Stimulated activated CD4-positive, alpha-beta T cell treated with anti-CD3 and anti-CD28 coated beads, Interleukin-12 subunit alpha, Interleukin-12 subunit beta, amount 100 ng/mL, for 4 hours (primary cell): ENCODE measurements at places on chromosomes 2 and 18.

DNA sequence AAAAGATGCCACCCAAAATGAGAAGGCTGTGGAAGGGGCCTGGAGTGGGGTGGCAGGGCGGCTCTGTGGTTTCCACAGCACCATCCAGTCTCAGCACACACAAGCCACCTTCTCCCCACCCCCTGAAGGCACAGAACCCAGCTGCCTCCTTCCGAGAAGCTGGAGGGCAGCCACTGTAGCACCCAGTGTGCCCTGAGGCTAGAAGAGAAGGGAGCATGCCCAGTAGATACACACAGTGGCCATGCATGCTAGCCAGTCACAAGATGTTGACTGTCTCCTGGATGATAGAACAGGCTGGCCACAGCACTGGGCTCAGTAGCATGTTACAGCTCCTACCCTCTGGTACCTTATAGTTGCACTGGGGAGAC lies 148.9 kb upstream of the EPAS1 start:
- DNase-seq: no peak

DNA sequence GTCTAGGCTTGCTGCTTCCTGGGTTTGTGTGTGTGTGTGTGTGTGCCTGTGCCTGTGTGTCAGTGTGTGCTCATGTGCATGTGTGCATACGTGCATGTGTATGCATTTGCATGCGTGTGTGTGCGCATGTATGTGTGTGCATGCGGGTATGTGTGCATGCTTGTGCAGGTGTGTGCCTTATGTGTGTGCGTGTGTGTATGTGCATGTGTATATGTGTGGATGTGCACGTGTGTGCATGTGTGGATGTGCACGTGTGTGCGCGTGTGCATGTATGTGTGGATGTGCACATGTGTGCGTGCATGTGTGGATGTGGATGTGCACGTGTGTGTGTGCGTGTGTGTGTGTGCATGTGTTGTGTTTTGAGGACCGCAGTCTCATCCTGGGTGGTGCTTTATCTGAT lies 42.8 kb downstream of the LPIN1 start:
- no peak for DNase-seq

GRCh38 chr18:47901624-47902362 lies 28.7 kb downstream of the SMAD2 start:
- no peak for DNase-seq

- no peak for DNase-seq
These were observed 15.4 kb downstream of the DSG2 start for GRCh38 chr18:31513189-31513935.

DNA sequence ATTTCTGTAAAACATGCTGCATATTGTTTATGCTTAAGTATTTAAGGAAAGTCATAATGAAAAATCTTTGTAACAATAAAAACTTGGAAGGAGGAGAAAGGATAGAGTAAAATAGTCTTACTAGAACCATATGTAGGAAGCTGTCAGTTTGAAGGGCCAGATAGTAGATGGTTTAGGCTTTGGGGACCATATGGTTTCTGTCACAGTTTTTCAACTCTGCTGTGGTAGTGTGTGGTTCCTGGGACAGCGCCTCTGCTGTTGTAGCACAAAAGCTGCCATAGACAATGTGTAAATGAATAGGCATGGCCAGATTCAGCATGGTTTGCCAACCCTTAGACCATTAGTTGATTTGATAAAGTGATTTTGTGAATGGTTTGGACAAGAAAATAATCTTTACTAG lies 75.5 kb downstream of the SLC39A10 start:
- DNase-seq: no peak

DNA sequence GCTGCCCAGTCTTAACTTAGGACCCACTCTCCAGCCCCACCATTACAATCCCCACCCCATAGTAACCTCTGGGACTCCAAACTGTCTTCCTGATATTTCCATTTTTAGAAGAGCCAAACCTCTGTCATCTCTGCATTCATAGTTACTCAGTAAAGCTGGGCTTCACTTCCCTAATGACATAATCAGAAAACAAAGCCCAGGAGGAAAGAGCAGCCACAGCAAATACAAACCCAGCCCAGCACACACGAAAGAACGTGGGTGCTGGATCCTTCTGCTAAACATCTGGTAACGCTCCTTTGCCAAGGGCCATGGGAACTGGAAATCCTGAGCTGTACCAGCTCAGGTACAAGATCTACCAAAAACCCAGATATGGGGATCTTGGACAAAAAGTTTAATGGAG lies 36.8 kb upstream of the RIOK3 start:
- DNase-seq: no peak

GRCh38 chr2:16260041-16260830 lies 319.9 kb downstream of the MYCN start:
- DNase-seq: no peak

GRCh38 chr2:27716301-27717069 lies 52.8 kb downstream of the SLC4A1AP start:
- DNase-seq: no peak

GRCh38 chr2:20622731-20623130 lies 28.2 kb downstream of the HS1BP3 start:
- no peak for DNase-seq

DNA sequence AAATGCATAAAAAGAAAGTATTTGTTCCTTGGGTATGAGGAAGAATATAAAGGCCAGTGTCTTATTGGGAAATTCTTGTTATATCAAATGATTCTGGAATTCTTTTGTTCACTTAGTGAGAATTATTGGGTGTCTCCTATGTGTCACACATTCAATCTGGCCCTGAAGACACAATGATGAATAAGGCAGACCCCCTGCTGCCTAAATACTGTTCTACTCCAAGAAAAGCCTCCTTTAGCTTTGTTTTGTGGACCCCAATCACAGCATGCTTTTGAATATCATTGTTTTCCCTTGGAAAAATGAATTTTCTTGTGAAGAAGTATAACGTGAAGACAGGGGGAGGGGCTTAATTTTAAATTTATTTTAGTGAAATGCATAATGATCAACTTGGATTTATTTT lies 682.4 kb downstream of the LRRTM4 start:
- no peak for DNase-seq

GRCh38 chr2:23593752-23594459 lies 208.9 kb downstream of the KLHL29 start:
- no peak for DNase-seq

DNA sequence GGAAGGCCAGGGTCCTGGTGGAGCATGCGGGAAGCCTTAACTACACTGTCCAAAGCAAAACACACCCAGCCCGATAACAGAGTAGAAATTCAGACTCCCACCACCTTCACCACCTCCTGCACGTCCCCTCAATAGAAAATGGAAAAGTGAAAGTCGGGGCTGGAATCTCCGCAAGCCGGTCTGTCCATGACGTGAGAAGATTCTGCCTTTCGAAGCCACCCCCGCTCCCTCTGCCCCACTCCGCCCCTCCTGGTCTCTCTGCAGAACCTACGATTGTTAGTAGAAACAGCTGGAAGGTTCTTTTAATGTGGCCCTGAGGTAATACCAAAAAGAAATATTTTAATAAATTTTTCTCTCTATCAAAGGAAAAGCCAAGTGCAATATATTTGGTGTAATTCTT lies 116.4 kb downstream of the GBX2 start:
- DNase-seq: no peak
